ENCODE measurements at places on chromosomes 6 and 20.
A peak's percentile ranks its signal among the peaks of the same experiment; 100 is the strongest.

- peak; percentile 47 for DNase-seq
These were observed 1.6 kb downstream of the TOX2 start for GRCh38 chr20:43916073-43916880.

GRCh38 chr6:69311888-69312287, 484.9 kb downstream of the LMBRD1 start:
- DNase-seq, result no peak

- DNase-seq, result peak; percentile 94
These were observed 31.6 kb upstream of the CCN2 start for GRCh38 chr6:131982740-131983259.

- DNase-seq, result peak; percentile 9
These were observed 46.2 kb downstream of the RPP40 start for GRCh38 chr6:4957521-4958231.

DNA sequence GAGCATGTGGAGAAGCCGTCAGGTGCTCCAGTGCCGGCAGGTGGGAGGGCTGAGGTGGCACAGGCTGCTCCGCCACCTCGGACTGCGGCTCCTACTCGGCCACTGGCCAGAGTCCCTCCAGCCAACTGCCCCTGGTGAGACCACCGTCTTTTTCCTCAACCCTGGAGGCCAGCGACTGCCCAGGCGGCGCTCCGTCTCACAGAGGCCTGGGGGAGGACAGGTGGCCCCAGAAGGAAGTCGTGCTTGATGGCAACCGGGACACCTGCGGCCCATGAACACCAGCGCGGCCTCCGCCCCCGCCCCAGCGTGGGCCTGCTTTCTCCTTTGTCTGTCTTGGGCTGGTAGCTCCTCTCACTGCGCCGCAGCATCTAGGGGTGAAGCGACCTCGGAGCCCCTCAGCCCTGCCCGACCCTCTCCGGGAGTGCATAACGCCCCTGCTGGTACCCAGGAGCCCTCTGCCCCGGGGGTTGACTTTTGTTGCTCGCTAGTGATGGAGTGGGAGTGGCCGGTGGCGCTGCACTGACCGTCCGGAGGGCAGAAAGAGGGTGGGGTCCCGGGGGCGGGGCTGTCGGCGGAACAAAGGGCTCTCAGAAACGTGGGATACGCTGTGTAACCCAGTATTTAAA, 706 bp upstream of the TUBB2B start:
- no peak for DNase-seq

Data from fibroblast of the aortic adventitia (primary cell).